ENCODE measurements at places on chromosomes 13 and 19.

DNA sequence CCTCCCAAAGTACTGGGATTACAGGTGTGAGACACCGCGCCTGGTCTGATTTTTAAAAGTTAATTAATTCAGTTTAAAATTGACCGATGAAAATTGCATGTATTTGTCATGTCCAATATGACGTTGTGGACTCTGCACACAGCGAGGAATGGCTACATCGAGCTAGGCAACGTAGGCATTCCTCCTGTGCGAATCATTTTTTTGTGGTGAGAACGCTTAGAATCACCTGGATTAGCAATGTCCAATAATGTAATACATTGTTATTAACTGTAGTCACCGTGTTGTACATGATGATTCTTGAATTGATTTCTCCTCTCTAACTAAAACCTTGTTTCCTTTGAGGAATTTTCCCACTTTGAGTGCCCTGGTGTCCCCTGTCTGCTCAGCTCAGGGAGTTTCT is 3.4 kb downstream of the LAIR2 start:
- no peak overlapping the region for H3K4me3 ChIP-seq
- no peaks in the 10 kb centered on the region for H3K27me3 ChIP-seq
- H3K27ac ChIP-seq: no peak overlapping the region
- no peak for DNase-seq
- no peaks in the 10 kb centered on the region for H3K36me3 ChIP-seq
- H3K4me1 ChIP-seq: no peaks in the 10 kb centered on the region

DNA sequence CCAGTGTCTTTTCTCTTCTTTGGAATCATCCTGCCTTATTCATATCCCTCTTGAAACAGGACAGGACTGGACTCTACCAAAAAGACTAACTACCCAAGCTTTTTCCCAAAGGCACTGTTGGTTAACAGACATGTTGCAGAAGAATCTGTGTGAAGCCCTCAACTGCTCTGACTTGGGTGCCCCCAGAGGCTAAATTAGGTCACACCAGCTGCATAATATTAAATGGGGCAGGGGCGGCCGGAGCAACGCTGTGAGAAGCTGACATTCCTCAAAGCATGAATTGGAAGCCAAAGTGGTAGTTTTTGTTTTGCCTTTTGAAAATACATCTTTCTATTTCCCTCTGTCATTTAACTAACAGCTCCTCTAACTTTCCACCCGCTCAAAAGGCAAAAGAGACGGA is 185.9 kb downstream of the LHFPL6 start:
- DNase-seq: no peak
- no peak overlapping the region for H3K4me3 ChIP-seq
- no peak overlapping the region for H3K27ac ChIP-seq
- no peaks in the 10 kb centered on the region for H3K36me3 ChIP-seq
- H3K27me3 ChIP-seq: no peaks in the 10 kb centered on the region

GRCh38 chr13:48985756-48986155 is 10.0 kb downstream of the FNDC3A start:
- no peak for DNase-seq
- H3K27me3 ChIP-seq: no peaks in the 10 kb centered on the region
- H3K4me1 ChIP-seq: no peaks in the 10 kb centered on the region
- H3K4me3 ChIP-seq: no peak overlapping the region
- no peak overlapping the region for H3K27ac ChIP-seq

DNA sequence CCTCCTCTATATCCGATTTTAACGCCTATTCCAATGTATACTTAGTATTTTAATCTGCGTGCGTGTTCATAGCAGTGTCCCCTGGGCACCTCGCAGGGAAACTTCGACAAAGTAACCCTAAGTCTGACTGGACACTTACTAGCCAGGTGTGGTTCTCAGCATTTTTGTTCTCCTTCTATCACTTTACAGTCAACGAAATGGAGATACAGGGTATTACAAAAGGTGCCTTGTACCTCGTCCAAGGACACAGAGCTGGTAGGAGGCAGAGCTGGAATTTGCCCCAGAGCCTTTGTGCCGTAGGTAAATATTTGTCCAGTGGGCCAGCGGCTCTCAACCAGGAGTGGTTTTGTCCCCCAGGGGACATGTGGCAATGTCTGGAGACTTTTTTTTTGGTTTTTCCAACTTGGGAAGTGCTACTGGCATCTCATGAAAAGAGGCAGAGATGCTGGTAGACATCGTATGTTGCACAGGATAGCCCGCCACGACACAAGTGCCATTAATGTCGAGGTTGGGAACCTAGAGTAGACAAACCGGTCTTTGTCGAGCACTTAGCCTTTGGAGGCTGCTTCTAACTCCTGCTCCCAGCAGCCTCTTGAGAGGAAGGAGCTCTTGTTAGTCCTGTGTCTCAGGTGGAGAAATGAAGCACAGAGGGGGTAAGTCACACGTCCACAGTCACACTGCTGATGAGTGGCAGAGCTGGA is 1.1 kb downstream of the ZNF444 start:
- H3K27ac ChIP-seq: no peak overlapping the region
- H3K27me3 ChIP-seq: no peaks in the 10 kb centered on the region
- H3K4me1 ChIP-seq: no peaks in the 10 kb centered on the region
- H3K4me3 ChIP-seq: peak overlapping the region; percentile 63
- H3K36me3 ChIP-seq: peaks cover 4% of the 10 kb centered on the region

GRCh38 chr13:24119626-24120508 is 40.7 kb upstream of the SPATA13 start:
- no peak overlapping the region for H3K4me3 ChIP-seq
- no peaks in the 10 kb centered on the region for H3K36me3 ChIP-seq
- DNase-seq: no peak

DNA sequence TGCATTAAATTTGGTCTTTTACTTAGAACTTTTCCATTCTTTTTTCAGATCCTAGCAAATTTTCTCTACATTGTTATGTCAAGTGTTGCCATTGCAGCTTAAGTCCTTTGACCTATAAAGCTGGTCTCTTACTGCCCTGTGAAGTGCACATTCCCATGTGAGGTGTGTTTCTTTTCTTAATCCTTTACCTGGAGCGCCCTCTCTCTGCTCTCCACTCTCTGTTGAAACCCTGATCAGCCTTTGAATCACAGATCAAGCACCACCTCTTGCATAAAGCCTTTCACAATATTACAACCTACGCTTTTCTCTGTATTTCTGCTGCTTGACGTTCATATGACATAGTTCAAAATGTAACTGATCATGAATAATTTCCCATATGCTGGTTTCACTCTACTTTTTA is 84.8 kb downstream of the PCDH17 start:
- no peak overlapping the region for H3K27ac ChIP-seq
- H3K4me3 ChIP-seq: no peak overlapping the region
- no peak for DNase-seq
- no peaks in the 10 kb centered on the region for H3K36me3 ChIP-seq

- no peak for DNase-seq
- peaks cover 5% of the 10 kb centered on the region for H3K4me1 ChIP-seq
- no peak overlapping the region for H3K27ac ChIP-seq
- H3K36me3 ChIP-seq: peaks cover 32% of the 10 kb centered on the region
- no peak overlapping the region for H3K4me3 ChIP-seq
These were observed 2.8 kb upstream of the DMPK start for GRCh38 chr19:45785097-45785496.

DNA sequence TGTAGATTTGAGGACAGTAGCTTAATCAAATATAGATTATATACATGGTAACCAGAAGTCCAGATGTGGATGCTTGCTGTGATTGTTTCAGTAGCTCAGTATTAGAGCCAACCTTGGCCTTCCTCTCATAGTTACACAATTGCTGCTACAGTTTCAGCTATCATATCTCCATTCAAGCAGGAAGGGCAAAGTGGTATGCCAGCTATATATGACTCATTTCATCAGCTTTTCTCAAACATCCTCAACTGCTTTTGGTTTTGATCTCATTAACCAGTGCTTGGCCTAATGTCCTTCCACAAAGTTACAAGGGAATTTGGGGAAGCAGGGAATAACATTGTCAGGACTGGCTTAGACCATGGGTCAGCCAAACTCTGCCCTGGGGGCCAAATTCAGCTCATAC is 73.0 kb upstream of the MAB21L1 start:
- H3K27ac ChIP-seq: no peak overlapping the region
- H3K36me3 ChIP-seq: no peaks in the 10 kb centered on the region
- H3K27me3 ChIP-seq: no peaks in the 10 kb centered on the region
- no peak overlapping the region for H3K4me3 ChIP-seq
- no peak for DNase-seq
- no peaks in the 10 kb centered on the region for H3K4me1 ChIP-seq

- no peak overlapping the region for H3K27ac ChIP-seq
- H3K36me3 ChIP-seq: no peaks in the 10 kb centered on the region
- no peak overlapping the region for H3K4me3 ChIP-seq
- no peak for DNase-seq
- no peaks in the 10 kb centered on the region for H3K27me3 ChIP-seq
These were observed 112.5 kb downstream of the COG6 start for GRCh38 chr13:39767791-39768517.

DNA sequence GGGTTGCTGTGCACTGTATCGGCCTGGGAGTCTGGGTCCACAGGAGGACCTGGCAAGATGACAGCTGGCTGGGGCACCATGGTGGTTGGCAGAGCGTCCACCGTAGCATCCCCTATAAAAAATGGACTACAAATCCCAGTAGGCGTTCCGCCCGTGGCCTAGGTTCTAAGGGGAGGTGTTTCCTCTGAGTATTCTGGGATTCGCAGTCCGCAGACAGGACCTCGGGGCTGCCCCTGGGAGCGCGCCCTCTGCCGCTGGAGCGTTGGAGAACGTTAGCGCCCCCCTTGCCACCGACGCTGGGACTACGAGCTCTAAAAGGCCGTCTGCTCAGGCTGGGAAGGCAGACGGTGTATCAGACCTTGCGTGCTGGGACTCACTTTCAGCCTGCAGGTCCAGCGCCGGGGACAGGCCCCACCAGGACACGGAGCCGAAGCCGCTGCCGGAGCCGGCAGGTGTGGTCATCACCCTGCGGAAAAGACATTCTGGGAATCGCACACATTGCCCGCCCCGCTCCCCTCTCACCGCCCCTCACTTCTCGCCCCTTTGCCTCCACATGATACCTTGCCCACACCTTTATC is 372 bp downstream of the DNAAF3 start:
- no peak for DNase-seq
- H3K4me3 ChIP-seq: peak overlapping the region; percentile 40
- H3K4me1 ChIP-seq: peaks cover 1% of the 10 kb centered on the region
- H3K27me3 ChIP-seq: no peaks in the 10 kb centered on the region

DNA sequence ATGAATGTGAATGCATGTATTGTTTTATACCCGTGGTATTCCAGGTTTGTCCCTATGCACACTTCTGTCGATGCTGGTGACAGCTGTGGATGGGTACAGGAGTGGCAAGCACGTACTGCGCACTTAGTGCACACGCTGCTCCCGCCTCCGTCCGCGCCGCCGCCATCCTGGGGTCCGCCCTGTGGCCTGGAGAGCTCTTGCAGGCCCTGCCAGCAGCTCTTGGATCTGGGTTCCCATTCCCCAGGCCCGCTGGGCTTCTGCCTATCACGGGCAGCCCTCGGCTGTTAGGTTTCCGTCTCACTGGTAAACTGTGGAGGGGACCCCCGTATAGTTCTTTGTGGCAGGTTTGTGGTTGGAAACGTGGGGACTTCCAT is 4.0 kb downstream of the GNA11 start:
- DNase-seq: no peak
- no peaks in the 10 kb centered on the region for H3K36me3 ChIP-seq
- H3K4me3 ChIP-seq: no peak overlapping the region
- H3K4me1 ChIP-seq: peaks cover 11% of the 10 kb centered on the region
- H3K27ac ChIP-seq: no peak overlapping the region

DNA sequence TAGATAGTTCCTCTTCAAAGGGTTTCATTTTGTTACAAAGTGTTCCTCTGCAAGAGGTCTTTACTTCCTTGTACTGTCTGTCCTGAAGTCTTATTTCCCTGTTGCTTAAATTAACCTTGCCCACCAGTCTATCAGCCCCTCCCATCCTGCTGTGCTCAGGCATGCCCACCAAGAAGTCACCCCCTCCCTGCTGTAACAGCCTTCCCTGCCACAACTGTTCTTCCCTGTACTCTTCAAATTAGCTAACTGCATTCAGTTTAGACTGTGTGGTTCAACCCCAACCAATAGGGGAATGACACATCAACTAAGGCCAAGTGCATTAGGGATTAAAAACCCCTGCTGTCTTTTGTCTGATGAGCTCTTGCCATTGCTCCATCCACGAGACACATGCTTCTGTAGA is 34.4 kb upstream of the ZNF562 start:
- no peaks in the 10 kb centered on the region for H3K27me3 ChIP-seq
- no peak overlapping the region for H3K4me3 ChIP-seq
- DNase-seq: no peak
- H3K27ac ChIP-seq: no peak overlapping the region
- no peaks in the 10 kb centered on the region for H3K4me1 ChIP-seq

DNA sequence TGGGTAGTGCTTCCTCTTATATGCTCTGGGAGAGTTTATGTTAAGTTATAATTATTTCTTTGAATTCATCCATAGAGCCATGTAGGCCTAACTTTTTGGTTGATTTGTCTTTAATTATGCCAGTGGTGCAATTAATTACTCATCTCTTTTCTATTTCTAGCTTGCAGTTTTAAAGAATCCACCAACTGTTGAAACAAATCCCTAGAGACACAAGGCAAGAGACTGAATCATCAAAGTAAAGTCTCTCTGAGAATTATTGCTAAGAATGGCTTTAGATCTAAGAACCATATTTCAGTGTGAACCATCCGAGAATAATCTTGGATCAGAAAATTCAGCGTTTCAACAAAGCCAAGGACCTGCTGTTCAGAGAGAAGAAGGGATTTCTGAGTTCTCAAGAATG is 5.9 kb upstream of the ZNF551 start:
- H3K27me3 ChIP-seq: no peaks in the 10 kb centered on the region
- no peak overlapping the region for H3K27ac ChIP-seq
- no peaks in the 10 kb centered on the region for H3K36me3 ChIP-seq
- H3K4me3 ChIP-seq: no peak overlapping the region
- H3K4me1 ChIP-seq: no peaks in the 10 kb centered on the region

GRCh38 chr19:49151267-49152118 is 3.7 kb downstream of the HRC start:
- H3K27me3 ChIP-seq: no peaks in the 10 kb centered on the region
- H3K27ac ChIP-seq: no peak overlapping the region
- peak overlapping the region; percentile 67 for H3K4me3 ChIP-seq
- no peaks in the 10 kb centered on the region for H3K36me3 ChIP-seq

- H3K36me3 ChIP-seq: no peaks in the 10 kb centered on the region
- H3K4me3 ChIP-seq: no peak overlapping the region
- H3K4me1 ChIP-seq: no peaks in the 10 kb centered on the region
These were observed 3.1 kb downstream of the A1BG start for GRCh38 chr19:58350001-58350861.

- no peaks in the 10 kb centered on the region for H3K4me1 ChIP-seq
- H3K27ac ChIP-seq: no peak overlapping the region
- H3K27me3 ChIP-seq: no peaks in the 10 kb centered on the region
- no peaks in the 10 kb centered on the region for H3K36me3 ChIP-seq
These were observed 1417.0 kb downstream of the EFNB2 start for GRCh38 chr13:105118426-105118985.

Data from iPS DF 6.9 (cell line).